ENCODE measurements at places on chromosomes 5 and 9. TPM values are rescaled to one million over a fixed set of nuclear protein-coding genes. Genes with fewer than 3 reads are reported as not detected.

CXCL14 gene
- total RNA-seq = 0.18 TPM

C9orf153 gene
- 0.45 TPM for total RNA-seq

LCN10 gene
- not detected for total RNA-seq

NFIL3 gene
- 18.8 TPM for total RNA-seq

CYFIP2 gene
- 3.7 TPM for total RNA-seq

PCDHB16 gene
- total RNA-seq = 0.25 TPM

PCDHB12 gene
- 0.18 TPM for total RNA-seq

SLC46A2 gene
- not detected for total RNA-seq

MEIKIN gene
- not detected for total RNA-seq

TMEM252 gene
- not detected for total RNA-seq

C1QTNF3 gene
- 1.9 TPM for total RNA-seq

PFN3 gene
- total RNA-seq = not detected

GFI1B gene
- not detected for total RNA-seq

BTNL8 gene
- total RNA-seq = not detected

NHP2 gene
- 162 TPM for total RNA-seq

CARD9 gene
- 1.1 TPM for total RNA-seq

SPINK7 gene
- not detected for total RNA-seq

SLC36A3 gene
- total RNA-seq = not detected

LCN12 gene
- total RNA-seq = not detected

NCS1 gene
- total RNA-seq = 10.7 TPM

LECT2 gene
- total RNA-seq = not detected

GPRIN1 gene
- total RNA-seq = 7.1 TPM

TLX3 gene
- total RNA-seq = not detected

RBM22 gene
- 60.4 TPM for total RNA-seq

LRRC26 gene
- total RNA-seq = not detected

FOXD4L3 gene
- not detected for total RNA-seq

TEK gene
- total RNA-seq = 3.8 TPM

CDH18 gene
- total RNA-seq = 2.2 TPM

PNPLA7 gene
- 5.4 TPM for total RNA-seq

TAF11L10 gene
- not detected for total RNA-seq

PSD2 gene
- 0.08 TPM for total RNA-seq

SPINK6 gene
- not detected for total RNA-seq

SLC34A1 gene
- total RNA-seq = not detected

CARD6 gene
- total RNA-seq = 24.2 TPM

ARHGEF37 gene
- total RNA-seq = 2.6 TPM

PRSS3 gene
- 5.7 TPM for total RNA-seq

CEP72 gene
- total RNA-seq = 1.6 TPM

SAPCD2 gene
- total RNA-seq = 0.41 TPM

HTR4 gene
- total RNA-seq = not detected

All from fibroblast of the aortic adventitia (primary cell).